ENCODE measurements at places on chromosomes 6 and 20. TPM values are rescaled to one million over a fixed set of nuclear protein-coding genes. Genes with fewer than 3 reads are reported as not detected.

The F13A1 gene
- polyA plus RNA-seq = not detected

The SNAP91 gene
- polyA plus RNA-seq = not detected

The MLN gene
- not detected for polyA plus RNA-seq

The TNFAIP3 gene
- polyA plus RNA-seq = 47.1 TPM

The RBPJL gene
- not detected for polyA plus RNA-seq

The SIRPD gene
- polyA plus RNA-seq = not detected

The RPS10 gene
- 4,648 TPM for polyA plus RNA-seq

The GABRR1 gene
- not detected for polyA plus RNA-seq

The BEND3 gene
- 1.9 TPM for polyA plus RNA-seq

The UBE2C gene
- polyA plus RNA-seq = 100 TPM

The HLA-G gene
- polyA plus RNA-seq = 0.30 TPM

The TMEM217 gene
- polyA plus RNA-seq = 1.8 TPM

The BPIFB4 gene
- 0.09 TPM for polyA plus RNA-seq

The GNRH2 gene
- 0.28 TPM for polyA plus RNA-seq

The NR2E1 gene
- polyA plus RNA-seq = not detected

The UTRN gene
- polyA plus RNA-seq = 116 TPM

The EPPIN gene
- not detected for polyA plus RNA-seq

The SLC26A8 gene
- 0.42 TPM for polyA plus RNA-seq

The DNPH1 gene
- polyA plus RNA-seq = 56.5 TPM

The DLK2 gene
- 3.8 TPM for polyA plus RNA-seq

The ZC3H12D gene
- 1.7 TPM for polyA plus RNA-seq

The OPRM1 gene
- polyA plus RNA-seq = not detected

The AHI1 gene
- polyA plus RNA-seq = 4.0 TPM

The TRIM15 gene
- 38.2 TPM for polyA plus RNA-seq

The HSP90AB1 gene
- polyA plus RNA-seq = 1,325 TPM

The GINS1 gene
- 10.3 TPM for polyA plus RNA-seq

The LHFPL5 gene
- polyA plus RNA-seq = not detected

The ADTRP gene
- not detected for polyA plus RNA-seq

The GPSM3 gene
- 6.2 TPM for polyA plus RNA-seq

The PCSK2 gene
- not detected for polyA plus RNA-seq

The PPP2R5D gene
- 39.4 TPM for polyA plus RNA-seq

Data from HepG2 (cell line).